ENCODE measurements at places on chromosomes 7 and 10.

DNA sequence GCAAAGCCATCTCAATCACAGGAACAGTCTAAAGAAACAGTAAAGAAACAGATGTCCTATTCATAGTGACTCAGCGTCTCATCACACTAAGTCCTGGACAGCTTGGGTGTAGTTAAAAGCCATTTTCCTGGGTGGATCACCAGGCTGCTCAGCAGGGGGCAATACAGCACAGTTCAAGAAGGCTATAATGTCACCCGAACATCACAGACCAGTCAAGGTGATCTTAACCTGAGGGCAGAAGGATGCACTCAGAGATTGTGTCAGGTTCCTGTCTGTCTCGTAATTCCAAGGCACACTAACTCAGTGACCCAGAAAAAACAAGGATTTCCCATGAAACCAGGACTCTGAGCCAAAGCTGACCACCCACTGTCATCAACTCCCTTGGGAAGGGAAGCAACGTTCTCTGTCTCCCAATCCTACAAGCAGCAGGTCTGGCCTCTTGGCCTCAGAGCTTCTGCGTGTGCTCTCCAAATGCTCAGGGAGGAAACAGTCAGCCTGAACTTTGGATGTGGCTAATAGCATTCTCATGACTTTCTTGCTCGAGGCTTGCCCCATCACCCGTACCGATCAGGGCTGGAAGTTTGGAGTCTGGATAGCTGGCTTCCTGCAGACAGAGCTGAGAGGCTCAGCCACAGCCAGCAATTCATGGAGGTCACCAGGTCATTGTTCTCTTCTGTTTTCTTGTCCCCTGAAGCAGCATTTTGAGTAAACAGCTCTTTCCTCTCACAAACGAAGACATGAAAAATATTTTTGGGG lies 90.4 kb upstream of the FAM171A1 start:
- DNase-seq: no peak

DNA sequence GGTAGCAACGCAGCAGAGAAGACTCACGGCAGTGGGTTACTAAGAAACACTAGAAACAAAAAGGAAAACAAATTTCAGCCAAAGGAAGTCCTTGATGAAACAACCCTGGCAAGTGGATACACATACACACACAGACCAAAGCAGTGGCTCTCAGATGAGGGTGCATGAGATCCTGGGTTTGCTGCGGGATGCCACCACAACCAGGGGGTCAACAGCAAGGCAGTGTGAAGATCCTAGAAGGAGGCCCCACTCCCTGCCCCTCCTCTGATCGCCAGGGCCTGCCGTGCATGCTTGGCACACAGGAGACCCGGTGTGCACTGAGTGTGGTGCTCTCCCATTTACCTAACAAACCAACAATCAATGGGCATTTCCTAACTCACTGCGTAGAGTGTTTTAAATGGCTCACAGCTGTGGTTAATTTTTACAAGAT lies 252.3 kb upstream of the KLF14 start:
- DNase-seq: no peak

DNA sequence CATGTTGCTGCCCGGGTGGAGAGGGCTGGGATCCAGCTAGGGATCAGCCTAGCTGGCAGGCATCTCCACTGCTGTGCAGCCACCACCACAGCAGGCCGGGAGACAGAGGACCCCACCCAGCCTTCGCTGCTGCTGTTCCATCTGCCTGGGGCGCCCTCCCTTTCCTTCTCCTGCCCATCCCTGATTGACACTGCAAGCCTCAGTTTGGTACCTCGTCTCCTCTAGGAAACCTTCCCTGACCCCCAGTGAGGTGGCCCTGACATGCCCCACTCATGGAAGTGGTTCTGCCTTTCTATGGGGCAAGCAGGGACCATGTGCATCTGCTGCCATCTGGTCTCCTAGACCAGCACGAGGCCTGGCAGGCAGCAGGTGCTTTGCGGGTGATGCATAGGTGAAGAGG lies 30.4 kb upstream of the DPYSL4 start:
- no peak for DNase-seq

DNA sequence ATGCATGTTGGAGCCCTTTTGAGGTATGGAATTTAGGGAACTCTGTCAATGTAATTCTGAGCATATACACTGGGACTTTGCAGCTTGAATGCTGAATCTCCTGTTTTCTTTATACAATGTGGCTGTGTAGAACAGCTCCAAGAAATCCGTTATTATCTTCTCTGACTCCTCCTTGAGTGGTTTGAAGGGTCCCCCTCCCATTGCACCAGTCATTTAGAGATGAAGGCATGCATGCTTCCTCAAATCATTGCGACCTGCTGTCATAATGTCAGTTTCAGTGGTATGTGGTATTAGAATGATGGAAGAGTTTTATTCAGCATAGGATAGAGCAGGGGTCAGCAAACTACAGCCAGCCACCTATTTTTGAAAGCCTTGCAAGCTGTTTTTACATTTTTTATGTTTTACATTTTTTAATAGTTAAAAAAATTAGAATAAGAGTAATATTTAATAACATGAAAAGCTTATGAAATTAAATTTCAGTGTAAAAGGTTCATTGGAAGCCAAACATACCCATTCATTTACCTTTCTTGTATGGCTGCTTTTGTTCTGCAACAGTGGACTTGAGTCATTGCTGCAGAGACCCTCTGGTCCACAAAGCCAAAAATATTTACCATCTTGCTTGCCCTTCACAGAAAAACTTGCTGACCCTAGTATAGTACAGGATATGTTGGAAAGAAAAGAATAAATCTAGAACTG lies 8.1 kb downstream of the STK17A start:
- DNase-seq: no peak

DNA sequence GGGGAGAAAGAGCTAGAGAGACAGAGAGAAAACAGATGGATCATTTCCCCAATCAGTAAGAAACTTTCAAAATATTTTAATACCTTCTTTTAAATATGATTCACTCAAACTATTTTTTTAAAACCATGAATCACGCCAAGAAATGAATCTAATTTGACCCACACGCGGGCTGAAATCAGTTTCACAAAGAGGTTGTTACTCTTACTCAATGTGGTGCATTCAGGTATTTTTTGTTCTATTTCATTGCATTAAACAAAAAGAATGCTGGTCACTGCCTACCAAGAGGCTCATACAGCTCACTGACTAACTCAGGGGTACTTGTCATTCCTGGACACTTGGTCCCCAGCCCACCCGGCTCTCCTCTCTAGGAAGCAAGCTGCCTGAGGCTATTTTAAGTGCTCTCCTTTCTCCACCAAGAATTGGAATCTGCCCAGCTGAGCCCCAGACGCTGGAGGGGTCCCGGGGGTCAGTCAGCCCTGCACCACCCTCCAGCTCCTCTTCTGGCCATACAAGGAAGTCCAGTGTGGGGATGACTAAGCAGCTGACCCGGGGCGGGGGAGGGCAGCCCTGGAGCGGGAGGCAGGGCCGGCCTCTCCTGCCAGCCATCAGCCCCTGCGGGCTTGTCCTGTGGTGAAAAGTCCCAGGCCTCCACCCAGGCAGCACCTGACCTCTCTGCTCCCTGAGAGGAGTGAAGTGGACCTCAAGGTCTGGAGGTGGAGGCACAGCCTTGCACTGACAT lies 21.7 kb upstream of the PFKP start:
- no peak for DNase-seq

GRCh38 chr10:60466267-60467201 lies 76.9 kb upstream of the ANK3 start:
- no peak for DNase-seq

DNA sequence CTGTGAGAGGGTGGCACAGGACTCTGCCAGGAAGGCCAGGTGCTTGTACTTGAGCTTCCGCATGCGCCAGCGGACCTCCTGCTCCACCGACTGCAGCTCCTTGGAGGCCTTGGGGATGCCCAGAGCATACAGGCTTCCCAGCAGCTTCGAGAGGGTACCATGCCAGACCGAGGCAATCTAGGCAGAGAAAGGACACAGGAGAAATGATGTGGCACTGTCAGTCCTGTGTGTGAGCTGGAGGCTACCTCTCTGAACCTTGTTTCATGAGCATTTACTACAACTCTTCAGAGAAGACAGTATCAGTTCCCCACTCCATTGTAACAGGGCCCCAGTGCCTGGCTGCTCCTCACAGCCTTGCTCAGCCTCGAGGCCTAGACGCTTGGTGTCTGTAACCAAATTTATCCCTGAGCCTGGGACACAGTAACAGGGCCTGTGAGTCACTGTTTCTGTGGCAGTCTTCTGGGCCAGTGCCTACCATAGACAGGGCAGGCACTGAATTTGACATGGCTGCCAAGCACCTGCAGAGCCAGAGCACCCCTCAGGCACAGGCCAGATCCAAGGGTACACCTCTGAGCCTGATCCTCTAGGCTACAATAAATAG lies 5.8 kb downstream of the TBRG4 start:
- no peak for DNase-seq

DNA sequence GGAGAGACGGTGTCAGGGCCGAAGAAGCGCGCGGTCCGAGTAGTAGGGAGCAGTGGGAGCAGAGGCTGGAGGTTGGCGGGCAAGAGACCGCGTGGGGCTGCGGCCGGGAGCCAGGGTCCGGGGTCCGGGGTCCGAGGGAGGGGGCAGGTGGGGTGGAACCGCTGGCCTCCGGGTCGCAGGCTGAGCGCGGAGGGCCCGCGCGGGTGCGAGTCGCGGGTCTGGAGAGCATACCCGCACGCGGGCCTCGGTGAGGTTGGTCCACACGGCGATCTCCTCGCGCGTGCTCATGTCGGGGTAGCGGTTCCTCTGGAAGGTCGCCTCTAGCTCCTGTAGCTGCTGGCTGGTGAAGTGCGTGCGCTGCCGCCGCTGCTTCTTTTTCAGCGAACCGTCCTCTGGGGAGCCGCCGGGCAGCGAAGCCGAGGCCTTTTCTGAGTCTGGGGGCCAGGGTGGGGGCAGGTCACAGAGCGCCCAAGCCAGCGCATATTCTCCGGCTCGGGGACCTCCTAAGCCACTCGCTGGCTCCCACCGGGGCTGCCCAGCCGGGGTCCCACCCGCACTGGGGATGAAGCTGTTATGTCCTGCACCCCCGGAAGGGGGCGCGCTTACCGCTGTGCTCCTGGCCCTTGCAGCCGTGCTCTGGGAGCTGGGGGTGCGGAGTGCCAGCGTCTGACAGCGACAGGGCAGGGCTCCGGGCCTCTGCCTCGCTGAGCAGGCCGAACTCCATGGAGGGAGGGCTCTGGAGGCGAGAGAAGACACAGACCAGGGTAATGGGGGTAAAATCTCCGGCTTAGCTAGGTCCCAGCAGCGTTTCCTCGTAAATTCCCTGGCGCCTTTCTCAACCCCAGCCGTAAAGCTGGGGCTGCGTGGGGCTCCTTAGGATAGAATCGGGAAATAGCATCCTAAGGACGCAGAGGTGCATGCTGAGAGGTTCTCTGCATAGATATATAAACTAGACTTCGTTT lies 5.5 kb downstream of the ELOVL3 start:
- no peak for DNase-seq

DNA sequence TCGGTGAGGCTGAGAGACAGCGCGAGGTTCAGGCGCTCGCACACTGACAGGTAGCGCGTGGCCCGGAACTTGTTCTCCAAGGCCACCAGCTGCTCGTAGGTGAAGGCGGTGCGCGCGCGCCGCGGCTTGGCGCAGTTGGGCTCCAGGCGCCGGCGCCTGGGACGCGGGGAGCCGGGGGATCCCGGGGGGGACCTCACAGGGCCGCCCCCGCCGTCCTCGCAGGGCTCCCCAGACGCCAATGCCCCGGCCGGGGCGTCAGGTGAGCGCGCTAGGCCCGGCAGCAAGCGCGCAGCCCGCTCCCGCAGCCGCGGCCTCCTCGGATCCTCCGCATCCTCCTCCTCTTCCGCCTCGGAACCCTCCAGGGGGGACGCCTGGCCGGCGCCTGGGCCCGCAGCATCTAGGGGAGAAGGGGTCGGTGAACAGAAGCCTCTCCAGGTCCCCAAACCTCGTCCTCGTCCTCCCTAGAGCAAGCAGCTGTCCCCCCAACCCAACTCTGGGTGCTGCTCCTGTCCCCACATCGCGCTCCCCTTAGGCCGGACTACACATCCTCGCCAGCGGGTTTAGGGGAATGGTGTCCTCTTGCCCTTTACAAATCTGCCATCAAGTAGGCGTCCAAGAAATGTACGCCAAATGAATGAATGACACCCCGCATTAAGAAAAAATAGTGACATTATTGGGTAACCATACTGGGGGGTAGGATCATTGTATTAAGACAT lies 1.9 kb downstream of the NKX1-2 start:
- DNase-seq: no peak

DNA sequence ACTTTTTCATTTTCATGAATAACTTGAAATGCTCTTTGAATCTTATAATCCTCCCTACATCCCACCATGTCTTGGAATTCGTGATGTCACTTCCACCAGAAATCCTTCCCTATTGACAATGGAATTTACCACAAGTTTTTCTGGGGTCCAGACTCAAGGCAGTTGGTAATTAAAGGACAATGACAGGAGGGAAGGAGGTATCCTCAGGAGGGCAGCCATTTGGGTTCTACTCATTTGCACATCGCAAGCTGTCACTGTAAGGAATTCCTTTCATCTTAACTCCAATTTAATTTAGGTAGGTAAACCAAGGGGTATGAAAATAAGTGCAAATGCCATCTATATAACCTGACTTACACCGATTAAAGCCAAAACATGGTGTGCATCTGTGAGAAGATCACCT lies 21.9 kb downstream of the LRRC17 start:
- no peak for DNase-seq

DNA sequence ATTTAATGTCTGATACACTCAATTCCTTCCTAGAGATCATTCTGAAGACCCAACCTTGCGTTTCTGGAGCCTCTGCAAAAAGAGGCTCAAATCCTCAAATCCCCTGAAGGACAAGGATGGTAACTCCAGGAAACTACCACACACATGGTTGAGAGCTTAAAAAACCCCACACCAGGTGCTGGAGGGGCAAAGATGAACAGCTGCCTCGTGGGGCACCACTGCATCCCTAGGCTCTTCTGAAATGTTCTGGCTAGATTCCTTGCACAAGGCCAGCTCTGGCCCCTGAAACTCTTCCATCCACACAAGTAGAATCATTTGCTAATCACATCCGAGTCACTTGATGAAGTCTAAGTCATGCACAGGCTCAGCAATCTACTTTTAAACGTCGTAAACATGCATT lies 286.6 kb downstream of the ELMO1 start:
- DNase-seq: no peak

GRCh38 chr7:131105294-131105798 lies 222.3 kb upstream of the MKLN1 start:
- no peak for DNase-seq

DNA sequence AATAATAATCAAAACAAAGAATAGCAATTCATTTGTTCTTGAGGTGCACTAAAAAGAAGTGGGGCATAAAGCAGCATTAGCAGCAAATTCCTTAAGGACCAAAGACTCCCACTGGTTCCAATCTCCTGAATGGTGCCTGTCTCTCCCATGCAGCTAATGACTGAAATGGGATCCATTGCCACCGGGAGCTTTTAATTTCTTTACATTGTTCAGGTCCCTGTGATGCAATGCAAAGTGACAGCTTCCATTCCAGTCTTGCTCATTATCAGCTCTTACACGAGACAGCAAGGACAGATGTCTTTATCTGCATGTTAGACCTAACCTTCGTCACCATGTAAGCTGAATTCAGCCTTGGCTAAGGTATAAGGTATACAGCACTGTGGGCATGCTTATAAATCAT lies 148.1 kb downstream of the POU6F2 start:
- no peak for DNase-seq

Data from NCI-H2107 (cell line).